ENCODE measurements at places on chromosomes 12 and 14.

GRCh38 chr12:53916788-53917655 lies 21.6 kb upstream of the HOXC13 start:
- DNase-seq: no peak

DNA sequence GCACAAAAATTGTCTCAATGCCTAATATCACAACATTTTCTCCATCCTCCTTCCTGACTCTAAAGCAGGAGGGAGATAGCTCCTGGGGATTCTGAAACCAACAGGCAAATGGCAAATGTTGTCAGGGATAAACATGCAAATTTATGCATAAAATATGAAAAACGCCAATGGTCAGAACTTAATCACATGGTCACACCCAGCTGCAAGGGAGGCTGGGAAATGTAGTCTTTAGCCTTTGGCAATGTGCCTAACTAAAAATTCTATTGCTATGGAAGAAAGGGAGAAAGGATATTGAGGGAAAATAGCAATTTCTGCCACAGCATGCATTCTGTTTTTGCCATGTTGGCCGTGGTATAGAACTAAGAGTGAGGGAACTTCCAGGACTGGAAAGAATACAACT lies 11.7 kb upstream of the OASL start:
- DNase-seq: no peak

- no peak for DNase-seq
Observed at GRCh38 chr14:69137843-69138535, 14.9 kb downstream of the DCAF5 start.

- DNase-seq: no peak
Observed at GRCh38 chr12:79508622-79509021, 182.1 kb downstream of the PAWR start.

- DNase-seq: no peak
Observed at GRCh38 chr14:76424359-76424758, 48.4 kb downstream of the ESRRB start.

GRCh38 chr12:89245090-89245489 lies 107.2 kb downstream of the DUSP6 start:
- DNase-seq: no peak

DNA sequence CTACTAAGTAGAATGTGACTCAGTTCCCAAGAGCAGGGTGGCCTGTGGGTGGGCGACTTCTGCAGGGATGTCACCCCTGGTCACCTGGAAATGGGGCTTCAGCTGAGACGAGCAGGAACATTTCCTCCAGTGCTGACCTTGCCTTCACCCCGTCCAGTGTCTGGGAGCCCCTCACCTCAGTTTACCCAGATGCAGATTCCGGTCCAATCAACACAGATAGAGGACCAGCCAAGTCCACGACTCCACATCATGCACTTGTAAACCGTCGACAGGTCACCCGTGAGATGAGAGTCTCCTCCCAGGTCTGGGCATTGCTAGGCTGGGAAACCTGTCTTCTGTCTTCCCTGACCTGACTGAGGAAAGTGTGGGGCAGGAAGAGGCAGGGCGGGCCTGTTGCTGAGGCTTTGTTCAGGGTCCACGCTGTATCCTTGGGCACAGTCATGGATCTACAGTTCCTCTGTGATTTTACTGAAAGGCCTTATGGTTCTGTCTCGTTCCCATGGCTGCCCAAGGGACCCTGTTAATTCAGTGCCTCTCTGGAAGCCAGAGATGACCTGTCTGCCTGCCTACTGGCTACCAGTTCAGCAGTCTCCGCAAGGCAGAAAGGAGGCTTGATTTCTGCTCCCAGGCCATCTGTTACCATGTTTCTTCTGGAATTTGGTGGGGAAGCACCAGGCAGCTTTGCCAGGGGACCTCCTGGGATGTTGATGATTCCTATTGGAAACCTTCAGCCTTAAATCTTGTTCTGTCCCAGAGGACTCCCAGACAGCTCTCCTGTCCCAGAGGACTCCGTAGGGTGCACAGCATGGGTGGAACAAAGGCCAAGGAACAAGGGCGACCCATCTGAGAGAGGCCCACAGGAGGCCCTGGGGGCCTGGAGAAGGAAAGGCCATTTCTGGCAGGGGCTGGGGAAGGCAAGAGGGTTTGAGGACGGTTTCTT lies 288.5 kb upstream of the RTL1 start:
- no peak for DNase-seq

DNA sequence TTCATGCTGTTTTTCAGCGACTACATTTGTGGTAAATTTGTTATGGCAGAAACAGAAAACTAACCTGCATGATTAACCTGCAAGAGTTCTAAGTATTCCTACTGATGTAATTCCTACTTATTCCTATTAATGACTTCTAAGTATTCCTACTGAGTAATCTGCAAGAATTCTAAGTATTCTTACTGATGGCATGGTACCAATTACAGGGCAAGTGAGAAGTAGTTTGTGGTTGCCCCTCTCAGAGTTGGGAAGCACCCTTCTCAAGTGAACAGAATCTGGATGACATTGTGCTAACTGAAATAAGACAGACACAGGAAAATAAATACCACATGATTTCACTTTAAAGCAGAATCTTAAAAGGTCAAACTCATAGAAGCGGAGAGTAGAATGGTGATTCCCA lies 100.9 kb upstream of the CPNE8 start:
- DNase-seq: no peak

- peak; percentile 22 for DNase-seq
Observed at GRCh38 chr12:91565246-91565645, 382.6 kb upstream of the DCN start.

DNA sequence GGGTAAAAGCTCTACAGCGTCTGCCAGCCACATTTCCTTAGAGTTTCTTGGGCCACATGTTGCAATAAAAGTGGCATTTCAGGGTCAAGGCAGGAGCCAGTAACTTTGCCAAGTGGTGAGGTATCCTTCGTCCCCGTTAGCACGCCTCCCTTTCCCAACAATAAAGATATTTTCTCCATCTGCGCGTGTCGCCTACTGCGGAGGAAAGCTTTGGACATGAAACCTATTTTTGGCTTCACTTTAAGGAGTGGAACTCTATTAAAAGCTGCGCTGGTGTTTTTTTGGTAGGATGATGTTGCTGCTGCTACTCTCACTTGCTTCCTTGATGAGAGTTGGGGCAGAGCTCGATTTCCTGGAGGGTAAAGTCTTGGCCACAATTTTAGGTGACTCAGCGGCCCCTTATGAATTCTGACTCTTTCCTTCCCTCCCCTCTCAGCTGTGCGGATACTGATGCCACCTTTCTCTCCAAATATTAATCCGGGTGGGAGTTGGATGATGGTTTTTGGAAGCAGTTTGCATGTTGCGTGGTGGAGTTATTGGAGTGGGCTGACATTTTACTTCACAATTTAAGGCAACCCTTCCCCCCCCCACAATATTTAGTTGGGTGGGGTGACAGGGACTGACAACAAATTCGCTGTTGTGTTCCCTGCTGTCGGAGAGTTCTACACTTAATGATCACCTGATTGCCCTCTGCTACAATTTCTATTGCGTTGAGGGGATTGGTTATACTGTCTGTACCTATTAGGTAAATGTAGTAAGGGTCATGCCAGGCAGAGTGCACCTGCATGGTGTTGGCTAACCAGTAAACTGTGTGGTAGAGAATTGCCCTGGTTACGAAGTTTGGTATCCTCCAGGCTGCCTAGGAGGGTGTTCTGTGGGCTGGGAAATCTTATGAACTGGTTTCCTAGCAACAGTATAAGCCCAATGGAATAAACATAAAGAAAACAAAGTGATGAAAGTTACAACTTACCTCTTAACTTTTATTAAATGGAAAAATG lies 1.1 kb downstream of the CCDC91 start:
- no peak for DNase-seq

DNA sequence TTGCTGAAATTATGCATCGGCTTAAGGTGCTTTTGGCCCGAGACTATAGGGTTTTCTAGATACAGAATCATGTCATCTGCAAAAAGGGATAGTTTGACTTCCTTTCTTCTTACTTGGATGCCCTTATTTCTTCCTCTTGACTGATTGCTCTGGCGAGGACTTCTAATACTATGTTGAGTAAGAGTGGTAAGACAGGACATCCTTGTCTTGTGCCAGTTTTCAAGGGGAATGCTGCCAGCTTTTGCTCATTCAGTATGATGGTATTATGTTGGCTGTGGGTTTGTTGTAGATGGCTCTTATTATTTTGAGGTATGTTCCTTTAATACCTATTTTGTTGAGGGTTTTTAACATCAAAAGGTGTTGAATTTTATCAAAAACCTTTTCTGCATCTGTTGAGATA lies 8.3 kb downstream of the BMAL2 start:
- no peak for DNase-seq

DNA sequence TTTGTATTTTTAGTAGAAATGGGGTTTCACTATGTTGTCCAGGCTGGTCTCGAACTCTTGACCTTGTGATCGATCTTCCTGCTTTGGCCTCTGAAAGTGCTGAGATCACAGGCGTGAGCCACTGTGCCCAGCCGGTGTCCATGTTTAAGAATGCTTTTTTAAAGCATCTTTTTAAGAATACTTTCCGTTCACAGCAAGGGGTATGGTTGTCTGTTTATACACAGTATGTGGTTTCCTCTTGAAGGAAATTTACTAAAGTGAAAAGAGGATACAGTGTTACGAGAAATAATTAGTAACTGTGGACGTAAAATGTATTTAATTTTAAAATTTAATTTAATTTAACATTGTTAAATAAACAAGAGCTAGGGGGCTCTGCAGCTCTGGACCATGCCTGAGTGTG lies 73.4 kb downstream of the GSC start:
- no peak for DNase-seq

- no peak for DNase-seq
Observed at GRCh38 chr12:3563966-3564365, 73.0 kb downstream of the PRMT8 start.

DNA sequence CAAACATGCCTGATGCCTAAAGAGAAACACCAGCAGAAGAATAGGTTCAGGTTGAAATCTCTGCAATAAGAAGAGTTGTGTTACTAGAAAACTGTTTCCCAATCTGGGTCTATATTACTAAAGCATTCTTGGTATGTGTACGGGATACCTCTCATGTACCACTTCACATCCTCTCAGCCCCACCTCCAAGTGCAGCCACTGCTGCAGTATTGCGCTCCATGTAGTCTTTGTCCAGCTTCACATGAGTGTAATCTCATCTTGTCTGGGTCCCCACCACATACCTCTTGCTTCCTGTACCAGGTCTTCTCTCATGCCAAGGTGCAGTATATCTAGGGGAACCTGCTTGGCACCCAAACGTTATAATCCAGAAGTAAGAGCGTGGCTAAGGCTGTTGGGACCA lies 187.5 kb upstream of the EEA1 start:
- no peak for DNase-seq

DNA sequence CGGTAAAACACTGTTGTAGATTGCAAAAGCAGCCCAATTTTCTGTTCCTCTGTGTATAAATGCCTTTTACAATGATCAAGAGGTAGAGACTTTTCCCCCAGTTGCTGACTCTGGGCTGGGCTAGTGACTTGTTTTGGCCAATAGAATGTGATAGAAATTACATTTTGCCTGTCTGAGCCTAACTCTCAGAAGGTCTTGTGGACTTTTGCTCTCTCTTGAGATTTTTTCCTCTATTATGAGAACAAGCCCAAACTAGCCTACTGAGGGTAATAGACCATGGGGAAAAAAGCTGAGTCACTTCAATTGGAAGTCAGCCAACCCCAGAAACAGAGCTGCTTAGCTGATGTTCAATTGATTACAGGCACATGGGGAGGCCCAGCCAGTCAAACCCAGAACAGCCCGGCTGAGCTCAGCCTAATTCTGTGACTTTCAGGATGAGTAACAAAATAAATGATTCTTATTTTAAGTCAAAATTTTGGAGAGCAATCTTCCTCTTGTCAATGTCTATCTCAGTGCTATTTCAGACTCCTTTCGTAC lies 61.4 kb downstream of the MYF5 start:
- peak; percentile 95 for DNase-seq

- DNase-seq: no peak
Observed at GRCh38 chr14:49598189-49598484, 603 bp upstream of the LRR1 start.

DNA sequence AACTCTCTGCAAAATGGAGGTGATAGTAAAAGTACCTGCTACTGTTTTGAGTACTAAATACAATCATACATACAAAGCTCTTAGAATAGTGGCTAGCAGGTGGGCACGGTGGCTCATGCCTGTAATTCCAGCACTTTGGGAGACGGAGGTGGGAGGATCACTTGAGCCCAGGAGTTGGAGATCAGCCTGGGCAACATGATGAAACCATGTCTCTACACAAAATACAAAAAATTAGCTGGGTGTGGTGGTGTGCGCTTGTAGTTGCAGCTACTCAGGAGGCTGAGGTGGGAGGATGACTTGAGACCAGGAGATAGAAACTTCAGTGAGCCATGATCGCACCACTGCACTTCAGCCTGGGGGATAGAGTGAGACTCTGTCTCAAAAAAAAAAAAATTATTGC lies 28.8 kb upstream of the APPL2 start:
- no peak for DNase-seq

GRCh38 chr14:61472011-61472672 lies 150.8 kb downstream of the PRKCH start:
- peak; percentile 96 for DNase-seq

- DNase-seq: no peak
Observed at GRCh38 chr14:99313234-99313633, 41.2 kb upstream of the BCL11B start.

- no peak for DNase-seq
Observed at GRCh38 chr12:96228566-96229248, 34.5 kb downstream of the ELK3 start.

DNA sequence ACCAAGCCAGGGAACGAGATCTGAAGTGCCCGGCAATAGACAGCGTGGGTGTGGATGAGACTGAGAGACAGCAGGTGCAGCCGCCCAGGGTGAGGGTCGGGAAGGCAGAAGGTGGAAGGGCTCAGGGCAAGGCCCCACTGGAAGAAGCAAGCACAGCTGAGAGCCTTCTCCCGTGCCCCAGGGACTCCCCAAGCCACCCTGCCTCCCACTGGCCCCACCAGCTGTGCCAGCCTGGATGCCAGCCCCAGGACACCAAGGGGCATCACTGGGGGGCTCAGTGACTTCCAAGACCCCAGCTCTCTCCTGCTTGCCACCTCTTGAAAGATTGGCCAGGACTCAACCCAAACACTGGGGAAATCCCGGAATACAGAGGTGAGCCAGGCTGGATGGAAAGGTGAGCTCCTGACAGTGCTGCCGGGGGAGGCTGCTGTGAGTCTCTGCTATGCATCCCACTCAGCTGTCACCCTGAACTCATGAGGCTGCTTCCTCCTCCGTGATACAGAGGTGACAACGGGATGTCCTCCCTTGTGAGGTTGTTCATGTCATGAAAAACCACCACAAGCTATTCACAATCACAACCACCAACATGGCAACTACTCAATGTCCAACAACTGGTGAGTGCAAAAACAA lies 13.8 kb downstream of the TESC start:
- DNase-seq: no peak

- no peak for DNase-seq
Observed at GRCh38 chr12:130083002-130083401, 79.3 kb upstream of the FZD10 start.
